ENCODE measurements at places on chromosomes 7 and 10.

- peak; percentile 82 for DNase-seq
These were observed 39.2 kb downstream of the ENO4 start for GRCh38 chr10:116888380-116889055.

DNA sequence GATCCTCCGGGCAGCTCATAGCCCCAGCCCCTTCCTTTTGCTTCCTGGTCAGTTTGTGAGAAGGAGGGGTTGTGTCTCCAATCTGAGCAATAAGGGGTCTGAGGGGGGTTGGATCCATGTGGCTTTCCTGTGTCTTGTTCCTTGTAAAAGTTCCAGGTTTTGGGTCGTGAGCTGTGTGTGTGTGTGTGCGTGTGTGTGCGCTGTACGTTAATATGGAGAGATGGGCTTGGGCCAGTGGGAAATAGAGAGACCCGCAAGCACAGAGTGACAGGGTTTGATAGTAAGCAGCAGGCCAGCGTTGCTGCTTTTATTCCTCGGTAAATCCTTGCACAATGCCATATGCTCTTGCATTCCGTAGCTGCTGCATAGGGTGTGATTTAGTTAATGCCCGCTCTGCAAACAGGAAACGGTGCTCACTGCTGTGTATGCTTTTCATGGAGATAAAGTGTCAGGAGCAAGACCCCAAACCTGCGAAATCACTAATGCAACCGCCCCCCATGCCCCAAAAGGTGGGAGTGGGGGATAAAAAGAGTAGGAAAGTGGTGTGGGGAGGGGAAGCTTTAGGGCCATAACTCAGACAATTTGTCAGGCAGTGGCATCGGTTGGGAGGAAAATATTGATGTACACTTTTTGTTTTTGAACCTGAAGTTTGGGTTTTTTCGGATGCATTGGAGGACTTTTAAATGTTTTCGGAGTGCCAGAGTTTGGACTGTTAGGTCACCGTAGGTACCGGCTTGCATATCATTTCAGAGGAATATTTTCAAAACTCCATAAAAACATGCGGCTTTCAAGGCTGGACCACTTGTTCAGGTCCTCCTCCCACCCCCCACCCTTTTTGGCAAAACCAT lies 108.7 kb downstream of the TCF7L2 start:
- peak; percentile 84 for DNase-seq

DNA sequence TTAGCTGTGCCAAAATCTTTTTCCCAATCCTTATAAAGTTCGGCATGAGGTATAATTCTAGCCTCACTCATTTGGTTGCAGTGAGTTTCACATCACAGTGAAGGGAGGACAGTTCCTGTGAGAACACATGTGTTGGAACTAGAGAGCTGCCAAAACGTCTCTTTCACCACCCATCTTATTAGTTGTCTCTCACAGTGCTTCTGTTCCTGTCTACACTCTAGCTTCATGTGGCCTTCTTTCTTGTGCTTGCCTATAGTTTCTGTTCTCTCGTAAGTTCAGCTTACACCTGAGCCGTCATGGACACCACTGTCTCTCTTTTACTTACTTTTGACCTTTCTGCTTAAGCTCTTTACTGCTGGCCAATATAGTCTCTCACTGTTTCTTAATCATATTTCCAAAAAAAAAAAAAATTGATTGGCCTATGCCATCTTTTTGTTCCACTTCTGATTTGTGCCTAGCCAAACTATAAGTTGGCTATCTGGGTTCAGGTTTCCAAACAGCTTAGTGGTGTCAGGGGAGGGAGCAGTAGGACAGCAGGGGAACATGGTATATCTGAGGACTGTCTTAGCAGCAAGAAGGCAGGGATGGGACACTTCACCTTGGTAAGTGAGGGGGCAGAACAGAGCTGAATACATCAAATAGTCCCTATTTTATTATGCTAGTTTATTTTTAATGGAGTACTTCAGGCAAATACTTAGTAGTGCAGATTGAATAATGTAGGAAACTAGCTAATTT lies 38.0 kb downstream of the ZNRF2 start:
- DNase-seq: peak; percentile 38

DNA sequence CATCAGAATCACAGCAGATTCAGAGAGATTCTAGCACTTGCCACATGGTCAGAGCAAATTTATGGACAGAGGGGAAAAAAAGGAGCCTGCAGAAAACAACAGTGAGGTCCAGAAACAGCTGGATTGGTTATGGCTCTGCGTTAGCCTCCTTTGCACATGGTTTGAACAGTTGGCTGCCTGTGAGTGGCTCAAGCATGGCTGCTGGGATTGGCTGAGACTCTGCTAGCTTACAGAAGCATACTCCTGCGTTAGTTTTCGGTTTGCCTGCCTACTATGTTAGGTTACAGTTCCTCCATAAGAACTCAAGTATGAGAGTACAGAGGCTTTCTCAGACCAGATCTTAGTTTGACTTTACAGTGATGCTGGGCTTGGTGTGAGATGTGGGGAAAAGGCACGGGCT lies 80.7 kb upstream of the WDR11 start:
- no peak for DNase-seq

GRCh38 chr10:131731780-131732630 lies 168.8 kb upstream of the PPP2R2D start:
- no peak for DNase-seq

GRCh38 chr7:27099453-27100370 lies 2.8 kb downstream of the HOXA2 start:
- DNase-seq: no peak

GRCh38 chr7:92655346-92655884 lies 65.2 kb upstream of the FAM133B start:
- DNase-seq: no peak

GRCh38 chr10:124681626-124682552 lies 62.3 kb downstream of the FAM53B start:
- no peak for DNase-seq

DNA sequence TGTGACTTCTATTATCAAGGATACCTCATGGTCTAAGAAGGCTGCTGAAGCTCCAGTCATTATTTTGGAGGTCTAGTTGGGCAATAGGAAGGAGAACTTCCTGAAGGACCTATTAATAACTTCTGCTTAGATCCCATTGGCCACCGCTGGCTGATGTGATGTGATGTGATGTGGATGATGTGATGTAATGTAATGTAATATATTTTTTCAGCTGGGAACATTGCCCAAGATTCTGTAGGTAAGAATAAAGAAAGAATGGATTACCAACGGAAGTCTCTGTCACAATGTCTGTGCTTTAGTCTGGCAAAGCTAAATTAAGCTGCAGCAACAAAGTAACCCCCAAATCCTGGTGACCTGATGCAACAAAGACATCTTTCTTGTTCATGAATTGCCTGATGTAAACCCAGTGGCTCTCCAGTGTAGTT lies 233.7 kb downstream of the PTEN start:
- no peak for DNase-seq

- DNase-seq: no peak
These were observed 1.5 kb downstream of the ARHGAP21 start for GRCh38 chr10:24722131-24722675.

DNA sequence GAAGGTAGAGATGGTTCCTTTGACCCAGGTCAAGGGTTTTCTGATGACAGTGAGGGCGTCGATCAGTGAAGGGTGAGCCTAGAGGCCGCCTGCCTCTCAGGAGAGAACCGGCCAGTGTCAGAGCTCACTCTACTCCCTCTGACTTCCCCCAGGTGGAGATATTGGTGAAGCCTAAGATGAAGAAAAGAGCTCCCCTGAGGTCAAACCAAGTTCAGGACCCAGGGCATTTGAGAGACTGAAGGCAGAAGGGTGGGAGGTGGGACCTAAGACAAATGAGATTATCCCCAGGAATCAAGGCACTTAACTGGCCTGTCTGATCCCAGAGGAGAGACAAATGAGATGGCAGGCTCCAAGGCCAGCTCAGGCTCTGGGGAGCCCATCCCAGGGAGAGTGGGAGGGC lies 104.7 kb downstream of the CDH23 start:
- no peak for DNase-seq

GRCh38 chr10:14648946-14649345 lies 125.8 kb downstream of the FAM107B start:
- no peak for DNase-seq

- DNase-seq: no peak
These were observed 27.8 kb upstream of the PROSER2 start for GRCh38 chr10:11795101-11795920.

- no peak for DNase-seq
These were observed 268.0 kb downstream of the ZEB1 start for GRCh38 chr10:31586723-31587638.

DNA sequence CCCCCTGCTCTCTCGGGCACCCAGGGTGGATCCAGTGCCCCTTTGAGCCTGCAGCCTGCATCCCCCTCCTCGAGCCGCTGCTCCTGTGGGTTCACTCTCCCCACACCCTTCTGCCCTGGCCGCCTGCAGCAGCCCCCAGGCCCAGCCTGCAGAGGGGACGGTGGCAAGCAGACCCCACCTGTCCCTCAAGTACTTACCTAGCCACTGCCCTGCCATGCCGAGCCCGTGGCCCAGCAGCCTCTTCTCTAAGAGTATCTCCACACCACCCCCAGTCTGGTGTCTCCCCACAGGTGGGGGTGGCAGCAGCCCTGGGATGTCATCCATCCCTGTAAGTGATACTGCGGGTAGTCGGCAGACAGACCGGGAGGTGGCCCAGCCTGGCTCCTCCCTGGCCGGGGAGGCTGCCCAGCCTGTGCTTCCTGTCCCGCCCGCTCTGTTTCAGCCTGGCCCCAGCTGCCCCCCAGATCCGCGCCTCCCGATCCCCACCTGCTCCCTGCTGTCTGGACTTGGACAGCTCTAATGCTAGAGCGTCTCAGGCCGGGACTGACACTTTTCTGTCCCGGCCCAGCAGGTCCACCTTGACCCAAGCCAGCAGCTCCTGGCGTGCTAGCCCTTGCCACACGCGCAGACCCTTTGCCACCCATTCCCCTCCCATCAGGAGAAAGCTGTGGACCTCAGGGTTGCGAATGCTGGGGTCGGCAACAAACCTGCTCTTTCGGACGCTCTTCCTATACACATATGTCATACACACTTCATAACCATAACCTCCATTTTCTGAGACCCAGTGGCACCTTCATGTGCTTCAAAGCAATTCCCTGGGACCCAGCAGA lies 25.0 kb downstream of the YKT6 start:
- no peak for DNase-seq

- peak; percentile 75 for DNase-seq
These were observed 12.0 kb upstream of the GSAP start for GRCh38 chr7:77427996-77428603.

DNA sequence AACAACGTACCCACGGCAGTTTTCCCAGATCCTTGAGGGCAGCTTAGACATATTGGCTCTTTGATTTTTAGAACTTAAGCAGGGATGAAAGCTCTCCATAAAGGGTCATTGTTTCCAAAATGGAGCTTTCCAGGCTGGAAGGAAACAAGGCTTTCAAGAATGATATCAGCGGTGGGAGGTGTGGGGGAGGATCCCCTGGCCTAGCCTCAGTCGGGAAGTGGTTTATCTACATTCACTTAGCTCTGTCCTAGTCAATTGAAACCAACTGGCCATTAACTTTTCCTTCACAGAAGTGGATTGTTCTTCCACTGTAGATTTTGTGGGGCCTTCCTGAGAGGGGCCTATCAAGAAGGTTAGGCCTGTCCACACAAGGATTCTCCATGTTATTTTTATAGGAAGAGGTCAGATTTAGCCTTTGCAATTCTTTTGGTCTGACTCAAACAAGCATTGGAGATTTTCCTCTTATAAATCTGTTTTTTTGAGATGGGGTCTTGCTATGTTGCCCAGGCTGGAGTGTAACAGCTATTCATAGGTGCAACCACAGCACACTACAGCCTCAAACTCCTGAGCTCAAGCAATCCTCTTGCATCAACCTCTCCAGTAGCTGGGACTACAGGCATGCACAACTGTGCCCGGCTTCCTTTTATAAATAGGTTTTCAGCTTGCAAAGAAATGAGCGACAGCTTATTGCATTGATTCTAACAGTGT lies 343.5 kb downstream of the LRMDA start:
- DNase-seq: no peak

GRCh38 chr10:123009105-123009820 lies 457 bp downstream of the ACADSB start:
- DNase-seq: no peak

DNA sequence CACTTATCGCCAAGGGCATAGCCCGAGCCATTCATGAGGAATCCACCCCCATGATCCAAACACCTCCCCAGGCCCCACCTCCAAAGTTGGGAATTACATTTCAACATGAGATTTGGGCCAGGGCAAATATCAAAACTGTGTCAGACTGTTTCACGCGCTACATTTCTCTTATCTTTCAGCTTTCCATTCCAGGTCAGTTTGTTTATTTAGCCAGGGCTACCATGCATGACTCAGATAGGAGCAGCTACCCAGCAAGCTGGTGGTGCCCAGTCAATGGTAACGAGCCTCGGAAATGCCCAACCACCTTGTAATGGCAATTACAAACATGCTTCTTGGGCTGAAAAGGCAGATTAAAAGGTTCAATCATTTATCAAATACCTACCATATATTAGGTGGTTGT lies 43.6 kb upstream of the BAMBI start:
- no peak for DNase-seq

- DNase-seq: peak; percentile 89
These were observed at the start of gene GPR158 for GRCh38 chr10:25174461-25175230. GPR158 (plus strand) TSS chr10:25175001; CDS start chr10:25175421, 420 bp downstream.

DNA sequence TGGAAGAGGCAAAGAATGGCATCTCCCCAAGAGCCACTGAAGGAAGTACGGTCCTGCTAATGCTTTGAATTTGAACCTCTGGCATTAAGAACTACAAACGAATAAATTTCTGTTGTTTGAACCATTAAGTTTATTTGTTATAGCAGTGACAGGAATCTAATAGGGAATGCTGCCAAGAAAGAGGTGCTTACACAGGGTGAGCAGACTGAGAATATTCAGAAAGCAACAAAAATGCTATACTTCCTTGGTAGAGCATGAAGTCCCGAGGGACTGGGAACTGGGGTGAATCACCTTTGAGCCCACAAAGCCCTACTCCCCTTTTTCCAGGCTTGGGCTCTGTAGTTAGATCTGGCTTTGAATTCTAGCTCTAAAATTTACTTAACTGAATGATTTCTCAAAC lies 45.0 kb downstream of the PANK1 start:
- peak; percentile 20 for DNase-seq

DNA sequence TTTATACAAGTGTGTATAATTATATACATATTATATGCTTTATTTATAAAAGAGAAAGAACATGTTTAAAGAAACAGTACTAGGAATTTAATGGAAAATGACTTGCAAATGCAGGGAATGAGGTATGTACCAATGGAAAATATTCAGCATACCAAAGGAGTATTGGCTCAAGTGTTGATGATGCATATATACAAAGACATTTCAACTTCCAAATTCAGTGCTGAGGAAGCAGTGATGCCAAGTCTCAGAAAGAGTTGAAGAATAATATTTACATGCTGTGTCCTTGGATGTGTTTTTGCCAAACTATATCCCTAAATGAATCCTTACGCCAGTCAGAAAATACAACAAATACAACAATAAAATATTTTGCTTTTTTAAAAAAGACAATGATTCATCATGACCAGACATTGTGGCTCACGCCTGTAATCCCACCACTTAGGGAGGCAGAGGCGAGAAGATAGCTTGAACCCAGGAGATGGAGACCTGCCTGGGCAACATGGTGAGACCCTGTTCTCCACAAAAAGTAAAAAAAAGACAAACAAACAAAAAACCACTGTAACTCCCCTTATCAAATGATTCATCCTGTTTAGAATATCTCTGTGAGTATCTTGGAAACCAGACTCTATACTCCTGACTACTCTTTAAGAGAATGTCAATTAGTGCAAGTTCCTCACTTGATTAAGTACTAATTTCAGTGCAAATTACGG lies 157.2 kb downstream of the CHRM2 start:
- DNase-seq: peak; percentile 42

- no peak for DNase-seq
These were observed 42.9 kb downstream of the NRAP start for GRCh38 chr10:113620936-113621335.

Data from fibroblast of upper back skin (primary cell).